Stimulated activated CD8-positive, alpha-beta memory T cell treated with anti-CD3 and anti-CD28 coated beads, Interleukin-7, amount 100 ng/mL, for 4 hours (primary cell): ENCODE measurements at places on chromosomes 2 and 18.

GRCh38 chr18:38940863-38941531 lies 1375.4 kb upstream of the CELF4 start:
- DNase-seq = peak; percentile 7

GRCh38 chr2:171956135-171956825 lies 34.0 kb downstream of the HAT1 start:
- DNase-seq = no peak

- no peak for DNase-seq
These were observed 74.8 kb downstream of the TCF4 start for GRCh38 chr18:55513161-55513560.

GRCh38 chr2:11492720-11493119 lies 26.8 kb upstream of the E2F6 start:
- DNase-seq = no peak

DNA sequence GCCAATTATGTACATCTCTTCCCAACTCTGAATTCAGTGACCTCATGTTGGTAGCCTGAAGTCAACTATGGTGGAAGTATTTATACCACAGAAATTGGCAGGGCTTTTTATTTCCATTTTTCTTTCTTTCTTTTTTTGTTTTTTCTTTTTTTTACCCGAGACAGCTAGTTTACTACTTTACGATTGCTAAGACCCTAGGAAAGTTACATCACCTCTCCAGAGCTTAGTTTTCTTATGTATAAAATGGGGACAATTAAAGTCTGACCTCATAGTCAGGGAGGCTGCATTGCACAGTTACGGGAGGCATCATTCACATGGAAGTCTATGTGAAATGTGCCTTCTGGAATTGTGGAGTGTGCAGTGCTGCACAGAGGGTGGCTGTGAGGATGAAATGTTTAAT lies 194.3 kb downstream of the MTX2 start:
- no peak for DNase-seq

GRCh38 chr2:120694034-120694433 lies 41.6 kb upstream of the GLI2 start:
- DNase-seq = no peak

DNA sequence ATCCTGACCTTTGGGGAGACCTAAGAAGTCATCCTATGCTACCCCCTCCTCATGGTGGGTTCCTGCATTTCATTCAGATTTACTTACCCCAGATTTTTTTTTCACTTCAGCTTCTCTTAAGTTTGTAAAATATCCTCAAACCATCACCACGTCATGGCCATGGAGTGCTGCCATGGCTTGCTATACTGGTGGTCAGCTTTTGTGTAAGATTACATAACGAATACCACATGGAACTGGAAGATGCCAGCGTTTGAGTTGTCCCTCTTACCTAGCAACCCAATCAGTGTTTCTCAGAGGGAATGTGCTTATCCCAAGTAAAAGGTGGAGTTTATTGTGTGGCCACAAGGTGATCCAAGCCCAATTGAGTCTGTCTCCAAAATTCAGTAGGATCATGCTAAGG lies 148.6 kb upstream of the ALPP start:
- no peak for DNase-seq

DNA sequence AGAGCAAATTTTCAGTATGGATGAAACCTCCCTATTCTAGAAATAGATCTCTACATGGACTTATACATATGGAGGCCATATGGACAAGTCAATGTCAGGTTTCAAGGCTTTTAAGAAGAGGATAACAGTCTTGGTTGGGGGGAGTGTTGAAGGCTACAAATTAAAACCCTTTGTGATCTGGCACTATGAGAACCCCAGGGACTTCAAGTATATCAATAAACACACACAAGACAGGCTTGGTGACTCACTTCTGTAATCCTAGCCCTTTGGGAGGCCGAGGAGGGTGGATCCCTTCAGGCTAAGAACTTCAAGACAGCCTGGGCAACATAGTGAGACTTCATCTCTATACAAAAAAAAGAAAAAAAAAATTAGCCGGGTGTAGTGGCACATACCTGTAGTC lies 127.2 kb upstream of the SP5 start:
- no peak for DNase-seq

- no peak for DNase-seq
These were observed 262.5 kb downstream of the GALR1 start for GRCh38 chr18:77512152-77512551.

DNA sequence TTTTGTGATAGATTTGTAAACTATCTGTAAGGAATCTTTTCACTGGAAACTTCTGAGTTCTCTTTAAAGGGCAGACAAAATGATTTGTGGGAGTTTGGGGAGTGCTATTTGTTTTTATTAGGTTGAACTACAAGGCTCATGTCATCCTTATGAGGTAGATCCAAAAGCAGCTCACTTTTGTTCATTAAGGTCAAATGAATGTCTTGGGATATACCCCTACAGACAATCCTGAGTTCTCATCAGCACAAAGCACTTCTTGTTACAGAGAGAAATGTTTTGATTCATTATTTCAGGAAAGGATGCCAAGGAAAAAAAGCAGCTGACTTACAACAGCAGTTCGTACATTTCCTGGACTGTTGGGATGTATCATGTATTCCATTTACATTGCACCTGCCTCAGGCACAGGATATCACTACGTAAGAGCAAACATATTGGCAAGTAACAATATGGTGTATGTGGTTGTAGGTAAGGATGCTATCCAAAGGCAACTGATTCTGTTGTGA lies 68.9 kb downstream of the DCC start:
- DNase-seq = no peak

DNA sequence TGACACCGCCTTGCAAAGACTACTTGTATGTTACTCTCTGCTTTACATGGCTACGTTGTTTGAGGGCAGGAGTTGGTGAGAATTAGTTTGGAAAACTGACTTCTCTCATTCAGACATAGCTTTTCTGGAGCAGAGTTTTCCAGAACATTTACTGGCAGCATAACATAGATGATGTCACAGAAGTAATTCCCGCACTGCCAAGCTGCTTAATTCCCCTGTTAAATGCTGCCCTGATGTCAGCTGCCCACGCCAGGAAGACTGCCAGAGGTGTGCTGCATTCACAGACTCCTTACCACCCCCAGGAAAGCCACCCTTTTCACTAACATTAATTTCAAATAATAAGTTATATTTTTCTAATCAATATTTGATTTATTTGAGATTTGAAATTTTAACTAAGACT lies 24.7 kb upstream of the PTPN2 start:
- no peak for DNase-seq

GRCh38 chr18:11004294-11004693 lies 145.1 kb downstream of the PIEZO2 start:
- DNase-seq = no peak

- peak; percentile 10 for DNase-seq
These were observed 214.1 kb upstream of the STON1 start for GRCh38 chr2:48315896-48316194.
